ENCODE measurements at places on chromosomes 3 and 15.

- no peak for DNase-seq
Measured at GRCh38 chr3:45537970-45538640, 56.4 kb upstream of the LIMD1 start.

DNA sequence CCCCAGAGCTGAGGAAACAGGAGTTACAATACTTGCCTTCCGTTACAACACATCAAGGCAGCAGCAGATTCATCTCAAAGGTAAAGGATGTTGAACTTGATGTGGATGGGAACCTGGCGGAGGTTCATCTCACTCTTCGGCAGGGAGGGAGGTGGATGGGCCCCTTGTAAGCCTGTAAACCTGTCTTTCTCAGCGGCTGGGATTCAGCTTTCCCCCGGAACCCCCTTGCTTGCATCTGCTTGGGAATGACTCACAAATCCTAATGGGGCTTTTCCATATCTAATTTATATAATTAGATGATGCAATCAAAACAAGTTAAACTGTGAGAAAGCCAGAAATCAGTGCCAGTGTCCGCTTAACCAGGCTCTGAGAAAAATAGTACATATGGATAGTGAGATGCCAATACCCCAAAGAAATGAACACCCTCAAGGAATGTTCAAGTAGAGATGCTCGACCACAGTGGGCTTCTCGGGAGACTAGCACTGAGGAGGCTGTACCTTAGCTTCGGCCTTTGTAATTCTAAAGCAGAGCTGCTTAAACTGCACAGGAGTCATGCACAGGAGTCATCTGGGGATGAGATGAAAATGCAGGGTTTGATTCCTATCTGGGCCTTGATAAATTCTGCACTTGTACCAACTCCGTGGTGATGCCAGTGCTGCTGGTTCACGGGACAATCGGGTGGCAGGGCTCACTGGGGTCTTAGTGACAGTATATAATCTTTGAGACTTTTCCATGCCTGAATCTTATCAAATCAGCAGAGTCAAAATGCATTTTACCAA, 2.2 kb upstream of the FAM240A start:
- DNase-seq, result no peak

GRCh38 chr3:140288595-140288994, 353.6 kb downstream of the CLSTN2 start:
- no peak for DNase-seq

- DNase-seq, result no peak
Measured at GRCh38 chr15:50837256-50837770, 71.2 kb upstream of the AP4E1 start.

GRCh38 chr15:90388462-90389380, 679 bp downstream of the IQGAP1 start:
- peak; percentile 68 for DNase-seq

- DNase-seq, result no peak
Measured at GRCh38 chr3:47849186-47849698, 46.3 kb downstream of the DHX30 start.

DNA sequence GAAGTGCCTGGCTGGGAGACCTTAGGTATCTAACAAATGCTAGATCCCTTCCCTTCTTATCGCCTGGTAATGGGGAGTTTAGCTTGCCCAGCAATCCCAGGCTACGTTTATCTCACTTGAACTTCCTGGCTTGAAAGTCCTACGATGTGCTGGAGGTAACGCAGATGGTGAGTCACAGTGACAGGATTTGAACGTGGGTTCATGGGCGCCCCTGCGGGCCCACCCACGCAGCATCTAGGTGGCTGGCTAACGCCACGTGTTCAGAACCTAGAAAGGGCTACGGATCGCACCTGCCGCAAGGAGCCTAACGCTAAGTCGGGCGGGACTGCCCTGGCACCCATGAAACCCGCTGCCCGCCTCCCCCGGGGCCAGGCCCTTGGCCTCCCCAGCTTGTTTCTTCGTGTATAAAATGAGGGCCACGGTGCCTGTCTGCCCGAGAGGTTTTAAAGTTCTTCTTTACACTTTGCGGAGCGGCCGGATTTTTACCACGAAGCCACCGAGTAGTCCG, 600 bp upstream of the USP3 start:
- peak; percentile 92 for DNase-seq

- DNase-seq, result no peak
Measured at GRCh38 chr3:98827221-98827920, 64.2 kb downstream of the ST3GAL6 start.

DNA sequence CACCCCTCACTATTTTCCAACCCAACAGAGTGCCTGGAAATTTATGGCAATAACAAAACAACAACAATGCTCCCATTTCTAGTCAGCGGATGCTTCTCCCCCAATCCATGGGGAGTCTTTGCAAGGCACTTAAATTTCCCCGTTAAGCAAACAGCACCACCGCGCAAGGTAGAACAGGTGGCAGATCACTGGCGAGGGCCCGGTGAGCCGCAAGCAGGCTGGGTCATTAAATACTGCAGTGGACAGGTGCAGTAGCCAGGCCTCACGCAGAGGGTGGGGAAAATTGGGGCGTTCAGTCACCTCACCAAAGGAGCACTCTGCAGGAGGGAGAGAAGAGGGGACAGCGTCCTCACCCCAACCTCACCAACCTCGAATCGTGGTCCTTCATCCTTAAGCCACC, 147.5 kb downstream of the NTRK3 start:
- DNase-seq, result no peak

- no peak for DNase-seq
Measured at GRCh38 chr3:94978084-94978483, 915.2 kb downstream of the NSUN3 start.

DNA sequence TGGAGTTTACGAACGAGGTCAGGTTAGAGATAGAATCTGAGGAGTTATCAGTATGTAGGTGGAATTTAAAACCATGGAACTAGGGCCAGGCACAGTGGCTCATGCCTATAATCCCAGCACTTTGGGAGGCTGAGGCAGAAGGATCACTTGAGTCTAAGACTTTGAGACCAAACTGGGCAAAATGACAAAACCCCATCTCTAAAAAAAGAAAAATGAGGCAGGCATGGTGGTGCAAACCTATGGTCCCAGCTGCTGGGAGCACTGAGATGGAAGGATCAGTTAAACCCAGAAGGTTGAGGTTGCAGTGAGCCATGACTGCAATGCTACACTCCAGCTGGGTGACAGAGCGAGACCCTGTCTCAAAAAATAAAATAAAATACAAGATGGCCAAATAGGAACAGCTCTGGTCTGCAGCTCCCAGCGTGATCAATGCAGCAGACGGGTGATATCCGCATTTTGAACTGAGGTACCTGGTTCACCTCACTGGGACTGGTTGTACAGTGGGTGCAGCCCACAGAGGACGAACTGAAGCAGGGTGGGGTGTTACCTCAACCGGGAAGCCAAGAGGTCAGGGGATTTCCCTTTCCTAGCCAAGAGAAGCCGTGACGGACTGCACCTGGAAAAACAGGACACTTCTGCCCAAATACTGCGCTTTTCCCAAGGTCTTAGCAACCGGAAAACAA, 33.3 kb downstream of the ZMAT3 start:
- no peak for DNase-seq

GRCh38 chr3:134003066-134003465, 26.7 kb downstream of the SLCO2A1 start:
- no peak for DNase-seq

- DNase-seq, result no peak
Measured at GRCh38 chr3:112966633-112967032, 8.3 kb downstream of the CD200R1 start.

DNA sequence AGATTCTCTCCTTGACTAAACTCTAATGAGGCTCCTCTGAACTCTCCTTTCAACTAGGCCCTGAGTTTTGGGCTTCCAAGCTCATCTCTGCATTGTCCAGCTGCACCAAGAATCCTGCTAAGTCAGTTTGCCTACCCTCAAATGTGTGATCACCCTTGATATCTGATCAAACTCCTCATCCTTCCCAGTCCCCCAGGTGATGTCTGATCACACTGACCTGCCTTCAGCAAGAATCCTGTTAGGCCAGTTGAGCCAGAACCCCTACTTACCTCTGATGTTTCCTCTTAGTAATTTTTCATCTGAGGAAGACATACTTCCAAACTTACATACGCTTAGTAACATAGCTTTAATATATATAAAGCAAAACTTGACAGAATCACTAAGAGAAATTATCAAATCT, 28.8 kb downstream of the SUMF1 start:
- DNase-seq, result no peak

DNA sequence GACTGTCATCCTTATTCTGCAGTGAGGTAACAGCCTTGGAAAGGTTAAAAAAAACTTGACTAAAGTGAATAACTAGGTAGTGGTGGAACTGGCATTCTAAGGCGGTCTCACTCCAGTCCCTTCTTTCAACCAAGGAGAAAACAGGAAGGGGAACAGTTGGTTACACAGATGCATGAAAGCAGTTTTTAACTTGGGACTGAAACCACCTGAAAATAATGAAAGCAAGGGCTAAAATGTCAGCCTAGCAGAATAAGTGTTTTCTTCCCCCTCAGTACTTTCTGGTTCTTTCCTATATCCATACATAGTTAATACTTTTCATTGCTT, 748 bp upstream of the AVEN start:
- DNase-seq, result peak; percentile 32

GRCh38 chr3:127370906-127371305, 83.1 kb upstream of the PRR20G start:
- DNase-seq, result no peak

DNA sequence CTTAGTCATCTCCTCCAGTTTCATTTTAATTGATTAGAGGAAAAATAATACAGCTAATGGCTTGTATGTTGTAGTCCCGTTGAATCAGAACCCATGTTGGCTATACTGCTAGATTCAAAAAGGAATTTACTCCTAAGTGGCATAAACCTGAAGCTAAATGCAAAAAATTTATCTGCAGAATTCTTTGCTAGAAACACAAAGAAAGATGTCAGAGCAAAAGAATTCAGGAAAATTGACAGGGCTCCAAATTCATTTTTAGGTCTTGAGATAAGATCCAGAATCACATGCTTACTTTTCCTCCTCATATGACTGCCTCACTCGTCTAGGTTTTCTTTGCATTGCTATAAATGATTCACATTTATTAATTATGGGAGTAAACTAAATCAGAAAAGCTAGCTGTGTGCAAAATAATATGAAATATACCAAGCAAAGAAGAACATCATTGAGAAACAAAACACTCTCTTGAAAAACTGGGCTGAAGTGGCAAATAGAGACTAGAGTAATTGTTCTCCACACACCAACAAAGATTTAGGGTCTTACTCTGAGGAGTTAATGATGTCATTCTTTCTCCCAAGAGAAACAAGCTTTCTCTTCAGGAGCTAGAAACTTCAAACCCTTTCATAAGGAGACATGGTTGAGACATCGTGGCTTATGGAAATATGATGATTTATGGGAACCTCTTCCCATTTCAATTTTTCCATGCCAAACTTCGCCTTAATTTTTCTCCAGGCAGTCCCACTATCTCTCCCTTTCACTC, 94.8 kb upstream of the FEZF2 start:
- DNase-seq, result no peak

- DNase-seq, result no peak
Measured at GRCh38 chr3:50632450-50632849, 15.5 kb downstream of the MAPKAPK3 start.

GRCh38 chr3:173191611-173192010, 50.6 kb upstream of the SPATA16 start:
- DNase-seq, result no peak

DNA sequence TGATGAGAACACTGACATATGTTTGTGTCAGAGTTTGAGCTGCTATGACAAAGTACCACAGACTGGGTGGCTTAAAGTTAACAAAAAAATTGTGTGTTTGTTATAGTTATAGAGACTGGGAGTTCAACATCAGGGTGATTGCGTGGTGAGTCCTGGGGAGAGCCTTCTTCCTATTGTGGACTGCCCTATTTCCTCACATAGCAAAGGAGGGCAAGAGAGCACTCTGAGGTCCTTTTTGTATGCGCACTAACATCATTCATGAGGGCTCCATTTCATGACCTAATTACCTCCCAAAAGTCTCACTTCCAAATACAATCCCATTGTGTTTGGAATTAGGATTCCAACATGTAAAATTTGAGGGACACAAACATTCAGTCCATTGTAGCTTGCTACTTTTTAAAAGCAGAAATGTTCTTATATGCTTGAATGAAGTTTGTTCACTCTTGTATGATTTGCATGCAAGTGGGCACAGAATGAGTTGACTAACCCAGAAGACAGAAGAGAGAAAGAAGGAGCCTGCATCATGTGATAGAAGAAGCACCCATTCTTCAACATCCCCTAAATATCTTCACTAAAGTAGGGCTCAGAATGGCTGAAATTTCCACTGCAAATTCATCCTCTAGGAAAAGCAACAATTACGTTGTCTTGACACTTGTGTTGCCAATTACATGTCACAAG, 18.9 kb upstream of the ALCAM start:
- no peak for DNase-seq

DNA sequence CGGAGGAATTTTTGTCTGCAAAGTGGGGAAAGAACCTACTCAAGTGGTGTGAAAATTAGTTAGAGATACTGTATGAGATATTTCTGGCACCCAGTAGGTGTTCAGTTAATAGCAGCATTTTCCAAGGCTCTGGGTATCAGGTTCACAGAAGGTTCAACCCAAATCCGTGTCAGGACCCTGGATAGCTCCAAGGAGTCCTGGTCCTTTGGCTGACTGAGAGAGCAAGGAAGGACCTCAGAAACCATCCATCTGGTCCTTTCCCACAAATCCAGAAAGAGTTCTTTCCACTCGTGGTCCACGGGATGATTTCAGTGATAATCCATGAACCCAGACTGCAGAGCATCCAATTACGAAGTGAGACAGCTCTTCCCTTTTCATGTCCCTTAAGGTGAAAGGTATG, 51.4 kb downstream of the SLC6A11 start:
- DNase-seq, result no peak

- DNase-seq, result no peak
Measured at GRCh38 chr15:90294601-90295269, 29.3 kb downstream of the NGRN start.
